GDM1 (cell line): ENCODE measurements at places on chromosomes 3 and 15.

DNA sequence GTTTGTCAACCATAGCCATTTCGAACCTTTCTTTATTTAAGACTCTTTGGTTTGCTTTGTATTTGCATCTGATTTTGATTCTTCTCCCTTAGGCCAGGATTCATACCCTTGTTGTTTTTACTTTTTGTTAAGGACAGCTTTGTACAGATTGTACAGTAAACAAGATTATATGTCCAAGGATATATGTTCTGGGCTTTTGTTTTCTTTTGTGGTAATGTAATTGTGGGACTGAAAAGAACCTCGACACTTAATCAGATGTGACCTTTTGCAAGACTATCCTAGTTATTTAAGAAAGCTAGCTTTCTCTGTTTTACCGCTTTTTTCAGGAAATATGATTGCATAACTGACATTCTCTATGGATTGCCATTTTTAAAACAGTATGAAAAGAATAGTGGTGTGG lies 67.0 kb upstream of the SAMMSON start:
- no peak for DNase-seq

GRCh38 chr3:9109568-9109914 lies 139.9 kb downstream of the SRGAP3 start:
- DNase-seq, result peak; percentile 48

- DNase-seq, result peak; percentile 41
Observed at GRCh38 chr3:187368251-187369088, at the start of gene RTP4. Gene RTP4 (plus strand): TSS chr3:187368385. CDS start chr3:187368442, 57 bp downstream.

GRCh38 chr15:45449916-45450867 lies 71.8 kb upstream of the GATM start:
- DNase-seq, result no peak

DNA sequence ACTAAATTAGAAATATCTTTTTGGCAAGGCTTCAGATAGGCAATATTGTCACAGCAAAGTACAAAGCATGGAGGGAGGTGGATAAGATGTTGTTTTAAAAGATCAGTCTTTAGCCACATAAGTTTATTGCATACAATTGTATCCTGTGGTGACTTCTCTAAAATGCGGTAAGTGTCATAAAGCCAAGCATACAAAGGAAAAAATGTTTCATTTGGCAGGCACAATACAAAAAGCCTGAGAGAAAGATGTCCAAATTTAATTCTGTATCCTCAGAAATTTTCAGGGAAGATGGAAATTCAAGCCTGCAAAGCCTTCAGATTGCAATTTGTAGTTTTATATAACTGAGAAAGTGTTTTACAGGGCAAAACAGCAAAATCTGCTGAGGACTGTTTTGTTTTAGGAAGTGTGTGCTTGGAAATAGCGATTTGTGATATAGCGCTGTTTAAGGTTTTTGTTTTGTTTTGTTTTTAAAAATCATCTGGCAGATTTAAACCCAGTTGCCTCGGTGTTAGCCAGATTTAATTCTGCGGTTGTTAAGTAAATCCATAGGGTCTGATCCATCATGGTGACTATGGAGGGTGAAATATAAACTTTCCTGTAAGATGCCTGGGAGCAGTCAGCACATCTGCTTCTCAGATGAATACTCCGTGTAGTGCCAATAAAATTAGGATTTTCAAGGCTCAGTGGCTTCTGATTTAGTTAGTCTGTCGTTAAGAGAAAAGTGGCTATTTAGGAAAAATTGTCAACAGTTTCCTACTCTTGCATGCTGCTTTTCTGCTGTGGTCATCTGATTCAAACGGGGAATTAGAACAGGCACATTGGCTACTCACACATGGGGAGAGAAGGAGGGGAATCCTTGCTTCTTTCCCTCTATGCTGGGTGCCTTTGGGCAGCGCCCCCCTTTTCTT lies 8.0 kb downstream of the KAT2B start:
- DNase-seq, result no peak
